ENCODE measurements at places on chromosomes 4 and X.
A peak's percentile ranks its signal among the peaks of the same experiment; 100 is the strongest.

- no peak for DNase-seq
Measured at GRCh38 chr4:94342694-94343093, at the start of gene HPGDS. HPGDS (minus strand) TSS chr4:94342836; CDS start chr4:94334629, 8,207 bp downstream.

GRCh38 chrX:350148-350533 lies 31.5 kb upstream of the GTPBP6 start:
- no peak for DNase-seq

- DNase-seq: no peak
Measured at GRCh38 chr4:66123190-66123589, 452.9 kb upstream of the EPHA5 start.

- DNase-seq: no peak
Measured at GRCh38 chrX:98962996-98963395, 1447.1 kb downstream of the PCDH19 start.

DNA sequence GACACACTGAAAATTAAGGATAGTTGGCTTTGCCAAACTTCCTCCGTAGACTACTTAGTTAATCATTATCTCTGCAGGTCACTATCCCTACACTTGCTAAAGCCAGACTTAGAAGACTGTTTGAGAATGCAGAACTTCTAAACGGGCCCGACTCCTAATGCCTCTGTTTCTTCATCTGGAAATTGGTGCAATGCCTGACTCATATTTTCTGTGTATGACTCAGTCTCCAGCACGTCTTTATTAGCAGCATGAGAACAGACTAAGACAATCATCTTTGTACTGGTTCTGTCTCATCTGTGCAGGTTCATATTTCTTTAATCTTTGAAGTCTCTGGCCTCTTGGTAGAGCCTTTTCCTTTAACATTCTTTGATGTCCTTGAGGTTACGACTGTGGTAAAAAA lies 411.9 kb upstream of the ACTRT1 start:
- DNase-seq: no peak

GRCh38 chr4:99352602-99353537 lies at the start of gene ADH1C:
ADH1C (minus strand) TSS chr4:99352746; CDS start chr4:99352675, 71 bp downstream.
- no peak for DNase-seq

DNA sequence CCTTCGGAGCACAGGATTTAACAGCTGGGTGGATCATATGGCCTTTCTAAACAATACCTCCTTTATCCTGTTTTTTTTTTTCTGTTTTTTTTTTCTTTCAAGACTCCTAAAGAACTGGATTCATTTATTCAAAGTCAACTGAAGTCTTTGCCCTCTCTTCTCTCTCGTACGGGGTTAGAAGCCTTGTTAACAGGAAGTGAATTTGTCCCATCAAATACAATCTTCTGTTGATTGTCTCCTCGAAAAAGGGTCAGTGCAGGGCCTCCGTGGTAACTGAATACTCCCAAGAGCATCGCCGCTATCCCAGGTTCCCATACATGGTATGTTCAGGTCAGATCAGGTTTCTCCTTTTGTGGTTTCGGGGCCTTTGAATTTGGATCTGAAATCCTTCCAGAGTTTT lies 1.8 kb upstream of the TMEM128 start:
- DNase-seq: no peak

- no peak for DNase-seq
Measured at GRCh38 chr4:69057620-69058409, 38.5 kb upstream of the UGT2B7 start.

DNA sequence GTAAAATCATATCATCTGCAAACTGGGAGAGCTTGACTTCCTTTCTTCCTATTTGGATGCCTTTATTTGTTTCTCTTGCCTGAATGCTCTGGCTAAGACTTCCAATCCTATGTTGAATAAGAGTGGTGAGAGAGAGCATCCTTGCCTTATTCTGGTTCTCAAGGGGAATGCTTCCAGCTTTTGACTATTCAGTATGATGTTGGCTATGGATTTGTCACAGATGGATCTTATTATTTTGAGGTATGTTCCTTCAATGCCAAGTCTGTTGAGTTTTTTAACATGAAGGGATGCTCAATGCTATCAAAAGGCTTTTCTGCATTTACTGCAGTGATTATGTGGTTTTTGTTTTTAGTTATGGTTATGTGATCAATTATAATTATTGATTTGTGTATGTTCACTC lies 2144.6 kb upstream of the TENM3 start:
- no peak for DNase-seq

GRCh38 chr4:166386491-166387360 lies 513.7 kb downstream of the TLL1 start:
- no peak for DNase-seq

DNA sequence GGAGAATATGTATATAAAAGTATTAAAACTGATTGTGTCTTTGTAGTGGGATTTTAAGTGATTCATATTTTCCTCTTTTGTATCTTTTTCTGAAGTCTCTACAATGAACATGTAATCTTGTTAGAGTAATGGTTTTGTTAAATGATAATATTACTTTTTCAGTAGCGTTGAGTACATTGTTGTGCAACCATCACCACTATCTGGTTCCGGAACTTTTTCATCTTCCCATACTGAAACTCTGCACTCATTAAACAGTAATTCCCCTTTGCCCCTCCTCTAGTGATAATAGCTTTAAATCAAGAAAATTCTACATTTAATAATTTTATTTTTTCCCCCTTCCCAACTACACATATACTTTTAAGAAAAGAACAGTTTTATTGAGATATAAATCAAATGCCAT lies 23.3 kb downstream of the SHROOM3 start:
- DNase-seq: no peak

DNA sequence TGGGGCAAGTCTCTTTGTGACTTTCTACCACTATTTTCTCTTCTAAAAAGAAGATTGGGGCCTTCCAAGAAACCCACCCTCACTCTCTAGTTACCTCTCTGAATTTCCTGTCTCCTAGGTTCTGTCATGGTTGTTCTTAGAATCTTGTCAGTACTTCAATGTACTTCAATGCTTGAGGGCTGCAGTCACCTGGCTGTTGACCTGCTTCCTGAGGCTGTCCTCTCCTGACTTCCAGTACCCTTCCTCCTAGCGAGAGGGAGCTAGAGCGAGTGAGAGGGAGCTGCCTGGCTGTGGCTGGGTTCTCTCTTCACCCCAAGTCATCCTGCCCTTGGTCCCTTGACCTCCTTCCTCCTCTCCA lies 17.7 kb downstream of the CD99L2 start:
- no peak for DNase-seq

DNA sequence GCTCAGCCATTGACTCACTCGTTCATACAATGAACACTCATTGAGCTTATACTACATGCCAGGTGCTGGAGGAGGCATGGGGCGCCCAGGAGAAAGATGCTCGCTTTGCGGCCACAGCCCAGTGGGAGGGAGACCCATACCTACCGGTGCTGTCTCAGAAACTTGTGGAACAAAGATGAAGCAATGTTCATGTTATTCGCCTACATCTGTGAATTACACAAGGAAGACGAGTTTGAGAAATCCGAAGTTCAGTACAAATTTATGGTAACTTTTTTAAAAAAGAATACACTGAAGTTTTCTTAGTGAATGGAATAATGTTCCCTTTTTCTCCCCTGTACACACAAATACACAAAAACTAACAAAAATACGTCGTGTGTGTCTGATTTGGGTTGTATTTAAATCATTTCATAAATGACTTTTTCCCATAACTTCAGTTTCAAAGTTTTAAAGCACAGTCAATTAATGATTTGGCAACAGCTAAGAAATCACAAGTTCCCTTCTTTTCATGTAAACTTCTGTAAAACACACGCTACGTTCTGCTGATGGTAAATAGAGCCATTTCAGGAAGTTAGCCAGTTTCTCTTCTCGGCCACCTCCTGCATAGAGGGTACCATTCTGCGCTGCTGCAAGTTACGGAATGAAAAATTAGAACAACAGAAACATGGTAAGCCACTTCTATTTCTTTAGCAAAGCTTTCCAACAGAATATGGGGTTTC lies at the start of gene TLR8:
Gene TLR8 (plus strand): TSS at position 575 of the 716 bp plus-strand sequence. CDS start 87 bp downstream, at position 662.
- no peak for DNase-seq

- DNase-seq: peak; percentile 27
Measured at GRCh38 chrX:40148385-40149285, 50.9 kb upstream of the BCOR start.
